ENCODE measurements at places on chromosomes 3 and 15.

GRCh38 chr3:180048840-180049239 lies 12.1 kb upstream of the PEX5L start:
- no peak for DNase-seq

DNA sequence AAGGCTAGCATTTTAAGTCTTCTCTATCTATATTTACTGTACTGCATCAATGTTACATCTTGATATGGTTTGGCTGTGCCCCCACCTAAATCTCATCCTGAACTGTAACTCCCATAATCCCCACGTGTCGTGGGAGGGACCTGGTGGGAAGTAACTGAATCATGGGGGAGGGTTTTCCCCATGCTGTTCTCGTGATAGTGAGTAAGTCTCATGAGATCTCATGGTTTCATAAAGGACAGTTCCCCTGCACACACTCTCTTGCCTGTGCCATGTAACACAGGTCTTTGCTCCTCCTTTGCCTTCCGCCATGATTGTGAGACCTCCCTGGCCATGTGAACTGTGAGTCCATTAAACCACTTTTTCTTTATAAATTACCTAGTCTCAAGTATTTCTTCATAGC lies 161.5 kb downstream of the TBC1D5 start:
- no peak for DNase-seq

DNA sequence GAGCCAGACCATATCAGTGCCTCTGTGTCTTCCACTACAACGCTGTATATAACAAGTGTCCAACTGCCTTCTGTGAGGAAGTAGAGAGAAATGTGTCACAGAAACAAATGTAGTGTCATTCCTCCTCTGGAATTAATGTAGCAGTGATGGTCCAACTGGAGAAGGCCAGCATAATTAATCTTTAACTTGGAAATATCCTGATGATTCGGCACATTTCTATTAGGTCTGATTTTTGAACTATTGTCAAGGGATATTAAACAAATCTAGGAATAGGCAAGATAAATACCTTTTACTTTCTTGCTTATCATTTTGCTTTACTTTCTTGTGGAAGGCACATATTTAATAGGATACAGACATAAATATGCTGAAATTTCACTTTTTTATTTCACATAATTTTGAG lies 446.2 kb upstream of the ALCAM start:
- DNase-seq: no peak

- no peak for DNase-seq
These were observed 116.1 kb upstream of the P2RY1 start for GRCh38 chr3:152718810-152719209.

GRCh38 chr3:129859272-129859671 lies 34.2 kb downstream of the TMCC1 start:
- DNase-seq: no peak
